ENCODE measurements at places on chromosomes 16 and 17. TPM values are rescaled to one million over a fixed set of nuclear protein-coding genes. Genes with fewer than 3 reads are reported as not detected.

- peak; percentile 85 for DNase-seq
Observed at GRCh38 chr17:31696184-31696602, 162.9 kb downstream of the COPRS start.

GRCh38 chr16:24253192-24253591 is 2.9 kb upstream of the CACNG3 start:
- DNase-seq = no peak

GRCh38 chr17:44105941-44106340 is 17.5 kb downstream of the HDAC5 start:
- DNase-seq = no peak

The TBC1D26 gene
- total RNA-seq = 0.27 TPM

DNA sequence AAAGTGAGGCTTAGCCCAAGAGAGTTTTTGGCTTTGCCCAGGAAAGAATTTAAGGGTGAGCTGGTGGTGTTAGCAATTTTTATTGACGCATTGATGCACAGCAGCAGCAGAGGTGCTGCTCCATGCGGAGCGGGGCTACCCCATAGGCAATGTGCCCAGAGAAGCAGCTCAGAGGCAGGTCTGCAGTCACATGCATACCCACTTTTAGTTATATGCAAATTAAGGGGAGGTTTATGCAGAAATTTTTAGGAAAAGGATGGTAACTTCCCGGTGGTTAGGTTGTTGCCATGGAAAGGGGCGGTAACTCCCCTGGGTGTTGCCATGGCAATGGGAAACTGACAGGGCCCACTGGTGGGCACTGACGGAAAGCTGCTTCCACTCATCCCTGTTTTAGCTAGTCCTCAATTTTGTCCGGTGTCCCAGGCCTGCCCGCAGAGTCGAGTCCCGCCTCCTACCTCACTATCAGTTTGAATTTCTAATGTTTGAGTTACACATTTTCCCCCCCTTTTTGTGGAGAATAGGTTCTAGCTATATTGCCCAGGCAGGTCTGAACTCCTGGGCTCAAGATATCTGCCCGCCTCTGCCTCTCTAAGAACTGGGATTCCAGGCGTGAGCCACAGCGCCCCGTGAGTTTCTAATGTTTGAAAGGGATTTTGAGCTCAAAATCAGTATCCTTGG is 10.4 kb upstream of the GJD3 start:
- no peak for DNase-seq

DNA sequence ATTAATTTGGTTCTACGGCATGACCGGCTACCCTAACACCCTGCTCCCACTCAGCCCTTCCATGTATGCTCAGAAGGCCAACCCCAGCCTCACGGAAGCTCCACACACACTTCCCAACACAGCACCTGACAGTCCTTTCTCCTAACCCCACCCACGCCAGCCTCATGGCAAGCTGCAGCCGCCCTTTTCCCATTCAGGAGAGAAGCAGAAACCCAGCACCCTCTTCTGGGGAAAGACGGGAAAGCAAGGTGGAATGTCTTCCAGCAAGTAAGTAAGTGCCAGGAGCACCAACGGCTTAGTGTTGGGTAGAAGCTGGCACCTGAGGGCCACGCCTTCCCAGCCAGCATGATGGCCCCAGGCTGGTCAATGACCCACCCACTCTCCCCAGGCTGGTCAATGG is 32.1 kb downstream of the ABR start:
- DNase-seq = no peak

The CCL18 gene
- 58.8 TPM for total RNA-seq

GRCh38 chr17:69207151-69207550 is 21.5 kb downstream of the ABCA10 start:
- no peak for DNase-seq

DNA sequence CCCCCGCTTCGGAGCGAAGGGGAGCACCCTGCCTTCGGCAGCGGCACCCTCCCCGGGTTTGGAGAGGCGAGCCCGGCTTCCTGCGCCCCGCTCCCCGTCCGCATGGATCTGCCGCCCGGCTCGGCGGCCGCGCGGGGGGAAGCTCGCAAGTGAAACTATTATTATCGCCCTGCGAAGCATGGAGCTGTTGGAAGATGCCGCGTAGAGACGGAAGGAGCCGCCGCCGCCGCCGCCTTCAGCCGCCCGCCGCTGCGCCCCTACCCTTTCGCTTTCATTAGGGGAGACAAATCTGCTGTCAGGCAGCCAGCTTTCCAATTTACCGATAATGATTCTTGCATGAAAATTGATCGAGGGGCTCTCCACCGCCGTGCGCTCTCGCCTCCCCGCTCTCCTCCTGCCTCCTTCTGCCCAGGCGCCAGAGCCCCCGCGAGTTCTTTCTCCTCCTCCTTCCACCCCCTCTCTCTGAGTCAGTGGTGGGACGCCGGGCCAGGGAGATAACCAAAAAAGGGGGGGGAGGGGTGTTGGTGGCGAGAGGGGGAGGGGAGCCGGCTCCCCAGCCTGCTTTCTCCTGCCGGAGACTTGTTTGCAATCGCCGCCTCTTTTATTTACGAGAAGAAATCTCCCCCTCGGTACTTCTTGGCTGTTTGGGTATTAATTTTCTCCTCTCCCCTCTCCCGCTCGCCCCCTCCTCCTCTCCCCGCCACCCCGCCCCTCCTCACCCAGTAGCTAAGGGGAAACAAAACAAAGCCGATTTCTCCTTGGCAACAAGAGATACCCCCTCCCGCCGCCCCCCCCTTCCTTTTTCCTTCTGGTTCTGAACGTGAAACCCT is 58.0 kb upstream of the GSE1 start:
- peak; percentile 76 for DNase-seq

The SCNN1B gene
- 2.3 TPM for total RNA-seq

DNA sequence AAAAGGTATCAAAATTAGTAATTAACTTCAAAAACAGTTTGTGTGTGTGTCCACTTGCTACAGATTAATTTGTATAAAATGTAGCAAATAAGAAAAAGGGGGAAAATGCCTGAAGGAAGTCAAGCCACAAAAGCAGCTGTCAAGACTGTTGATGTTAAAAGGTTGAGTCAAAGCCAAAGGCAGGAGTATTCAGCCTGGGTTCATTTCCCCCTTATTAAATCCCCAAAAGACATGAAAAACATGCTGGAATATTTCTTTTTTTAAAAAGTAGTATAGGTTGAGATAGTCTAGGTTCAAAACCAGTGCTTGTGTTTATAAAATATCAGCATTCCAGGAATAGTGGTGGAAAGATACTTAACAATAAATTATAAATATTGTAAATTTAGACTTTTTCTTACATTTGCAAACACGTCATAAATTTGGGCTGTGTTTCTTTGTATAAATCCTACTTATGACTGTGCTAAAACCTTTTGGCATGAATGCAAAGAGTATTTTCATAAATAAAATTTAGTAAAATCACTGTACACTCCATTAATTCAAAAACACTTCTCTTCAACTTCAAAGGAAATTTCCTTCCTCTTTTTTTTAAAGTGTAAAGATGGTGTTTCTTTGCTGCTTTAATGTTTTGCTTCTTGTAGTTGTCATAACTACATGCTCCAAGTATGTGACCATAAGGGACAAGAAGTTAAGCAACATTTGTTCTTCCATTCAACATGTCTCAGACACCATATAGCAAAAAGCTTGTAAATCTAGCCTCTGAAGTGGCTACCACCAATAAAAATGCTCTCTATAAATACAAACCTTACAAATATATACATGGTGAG is 72.0 kb downstream of the SKAP1 start:
- no peak for DNase-seq

All from sciatic nerve (tissue), 2 donors.